ENCODE measurements at places on chromosomes 6 and 20. TPM values are rescaled to one million over a fixed set of nuclear protein-coding genes. Genes with fewer than 3 reads are reported as not detected.
A peak's percentile ranks its signal among the peaks of the same experiment; 100 is the strongest.

The TIAM2 gene
- 25.3 TPM for total RNA-seq

The TOX2 gene
- 0.88 TPM for total RNA-seq

The IP6K3 gene
- under 0.01 TPM for total RNA-seq

The BANF2 gene
- not detected for total RNA-seq

The DEFB112 gene
- not detected for total RNA-seq

The TAPBP gene
- 92.6 TPM for total RNA-seq

The PPIL4 gene
- total RNA-seq, result 33.3 TPM

The CENPW gene
- total RNA-seq, result 1.1 TPM

The KHDC1L gene
- total RNA-seq, result 0.72 TPM

The TSBP1 gene
- not detected for total RNA-seq

The PRRT1 gene
- total RNA-seq, result not detected

The RAET1E gene
- 0.36 TPM for total RNA-seq

The ZC2HC1B gene
- not detected for total RNA-seq

The NRN1 gene
- 56.1 TPM for total RNA-seq

The CST7 gene
- not detected for total RNA-seq

The NCR2 gene
- total RNA-seq, result not detected

The CTAGE9 gene
- not detected for total RNA-seq

DNA sequence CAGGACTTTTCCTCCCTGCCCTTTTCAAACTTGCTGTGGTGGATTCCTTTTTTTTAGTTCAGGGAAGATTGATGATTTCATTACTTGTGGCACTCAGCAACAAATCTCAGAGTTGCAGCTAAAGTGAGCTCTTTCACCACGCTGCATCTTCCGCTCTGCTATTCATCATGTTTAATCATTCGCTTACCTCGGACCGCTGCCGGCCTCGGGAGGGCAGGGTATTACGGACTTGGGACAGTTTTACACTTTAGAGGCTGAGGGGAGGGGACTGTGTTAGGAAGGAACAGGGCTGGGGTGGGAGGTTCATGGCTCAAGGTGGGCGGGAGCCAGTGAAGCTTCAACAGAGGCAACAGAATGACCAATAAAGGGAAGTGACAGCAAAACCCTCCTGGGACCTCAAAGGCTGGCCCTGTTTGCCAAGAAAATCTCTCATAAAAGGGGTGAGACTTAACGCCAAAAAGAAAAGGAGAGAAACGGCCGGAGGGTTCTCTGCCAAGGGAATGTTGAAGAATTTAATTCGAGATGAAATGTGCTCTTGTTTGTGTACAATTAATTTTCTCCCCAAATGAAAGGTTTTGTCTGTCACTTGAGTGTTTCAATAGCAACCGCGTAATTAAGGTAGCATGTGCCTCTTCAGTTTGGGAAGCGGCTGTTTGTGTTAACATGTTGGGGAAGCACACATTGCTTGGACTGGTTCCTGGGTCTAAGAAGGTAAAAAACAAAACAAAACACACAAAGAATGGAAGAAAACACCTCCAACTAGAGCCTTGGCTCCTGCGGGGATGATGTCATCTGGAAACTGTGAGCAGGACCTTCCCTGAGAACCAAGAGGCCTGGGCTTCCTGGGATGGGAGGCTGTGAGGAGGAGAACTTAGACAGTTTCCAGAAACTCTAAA, 72.5 kb upstream of the SULF2 start:
- DNase-seq, result peak; percentile 73

DNA sequence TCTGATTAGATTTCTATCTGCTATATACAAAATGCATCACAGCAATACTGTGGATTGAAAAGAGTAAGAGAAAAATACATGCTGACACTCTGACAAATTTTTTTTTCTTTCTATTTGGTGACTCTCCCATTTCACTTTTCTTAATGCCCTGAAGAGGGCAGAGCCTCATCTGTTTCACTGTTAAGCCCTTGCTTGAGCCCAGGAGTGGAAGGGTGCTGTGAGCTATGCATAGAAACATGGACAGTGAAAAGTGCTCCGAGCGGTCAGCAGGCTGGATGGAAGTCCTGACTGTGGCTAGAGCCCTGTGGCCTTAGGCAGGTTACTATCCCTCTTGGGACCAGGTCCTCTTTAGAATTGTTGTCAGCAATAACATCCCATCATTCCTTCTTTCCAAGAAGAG, 17.4 kb upstream of the CSE1L start:
- DNase-seq, result peak; percentile 83

- DNase-seq, result peak; percentile 91
Observed at GRCh38 chr20:49887251-49888211, 27.8 kb downstream of the SPATA2 start.

DNA sequence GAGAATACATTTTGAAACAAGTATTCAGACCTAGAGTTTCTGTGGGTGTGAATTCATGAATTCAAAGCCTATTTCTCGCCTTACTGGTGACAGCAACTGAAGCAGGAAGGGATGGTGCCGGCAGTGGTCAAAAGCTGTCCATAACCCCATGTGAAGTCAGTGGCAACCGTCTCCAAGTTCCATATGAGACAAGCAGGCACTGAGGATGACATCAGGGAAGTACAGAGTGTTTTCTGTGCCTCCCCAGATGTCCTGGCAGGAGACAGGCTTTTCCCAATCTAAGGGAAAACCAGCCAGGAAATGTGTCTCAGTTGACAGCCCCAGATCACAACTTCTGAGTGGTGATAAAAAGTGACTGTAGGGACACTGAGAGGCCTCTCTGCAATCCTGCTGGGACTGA, 66.6 kb downstream of the HIVEP2 start:
- DNase-seq, result no peak

DNA sequence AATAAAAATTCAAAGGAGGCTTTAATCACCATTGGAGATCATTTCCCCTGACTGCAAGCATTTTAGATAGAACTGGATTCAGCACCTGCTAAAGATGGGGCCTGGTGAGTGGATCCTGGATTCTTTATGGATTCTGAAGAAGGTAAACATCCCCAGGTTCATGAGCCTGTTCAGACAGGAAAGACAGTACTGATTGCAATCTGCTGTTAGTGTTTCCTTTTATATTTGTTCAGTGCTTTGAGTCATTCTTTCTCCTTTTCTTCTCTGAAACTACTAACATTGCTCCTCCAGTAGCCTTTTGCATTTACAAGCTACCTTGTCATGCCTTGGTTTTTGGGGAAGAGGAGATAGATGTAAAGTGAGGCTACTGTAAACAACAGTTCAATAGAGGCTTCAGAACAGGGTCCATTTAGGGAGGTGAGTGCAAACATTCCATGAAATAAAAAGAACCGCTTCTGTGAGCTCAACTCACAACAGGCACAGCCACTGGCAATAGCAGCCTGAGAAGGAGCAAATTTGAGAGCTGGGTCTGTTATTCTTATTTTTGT, 66.4 kb upstream of the PRL start:
- no peak for DNase-seq

- DNase-seq, result no peak
Observed at GRCh38 chr6:50804283-50804682, 14.4 kb upstream of the TFAP2B start.

DNA sequence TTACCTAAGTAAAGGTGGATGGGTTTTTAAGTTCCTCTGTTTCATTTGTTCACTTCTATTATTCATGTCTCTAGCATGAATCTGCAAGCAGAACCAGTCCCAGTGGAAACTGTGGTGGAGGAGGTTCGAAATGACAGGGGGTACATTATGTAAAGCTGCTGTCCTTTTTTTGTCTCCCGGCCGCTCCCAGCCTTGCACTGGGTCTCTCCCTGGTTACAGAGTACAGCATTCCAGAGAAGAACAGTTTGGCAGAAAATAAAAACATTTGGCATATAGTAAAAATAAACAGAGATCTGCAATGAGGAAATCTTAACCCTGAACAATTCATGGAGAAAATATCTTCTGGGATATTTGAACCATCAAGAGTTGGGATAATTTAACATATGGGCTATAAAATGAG, 34.6 kb upstream of the TAGAP start:
- no peak for DNase-seq

DNA sequence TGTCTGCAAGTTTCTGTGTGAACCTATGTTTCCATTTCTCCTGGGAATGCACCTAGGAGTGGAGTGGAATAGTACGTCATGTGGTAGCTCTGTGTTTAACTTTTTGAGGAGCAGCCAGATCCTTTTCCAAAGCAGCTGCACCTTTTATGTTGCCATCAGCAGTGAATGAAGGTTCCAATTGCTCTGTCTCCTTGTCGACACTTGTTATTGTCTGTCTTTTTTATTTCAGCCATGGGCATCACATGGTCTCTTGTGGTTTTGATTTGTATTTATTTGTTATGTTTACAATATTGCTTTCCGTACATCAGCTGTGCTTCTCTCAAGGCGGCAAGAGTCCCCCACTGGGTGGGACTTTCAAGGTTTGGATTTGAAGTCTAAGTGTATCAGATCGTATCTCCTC, 33.9 kb upstream of the STX16 start:
- DNase-seq, result no peak

DNA sequence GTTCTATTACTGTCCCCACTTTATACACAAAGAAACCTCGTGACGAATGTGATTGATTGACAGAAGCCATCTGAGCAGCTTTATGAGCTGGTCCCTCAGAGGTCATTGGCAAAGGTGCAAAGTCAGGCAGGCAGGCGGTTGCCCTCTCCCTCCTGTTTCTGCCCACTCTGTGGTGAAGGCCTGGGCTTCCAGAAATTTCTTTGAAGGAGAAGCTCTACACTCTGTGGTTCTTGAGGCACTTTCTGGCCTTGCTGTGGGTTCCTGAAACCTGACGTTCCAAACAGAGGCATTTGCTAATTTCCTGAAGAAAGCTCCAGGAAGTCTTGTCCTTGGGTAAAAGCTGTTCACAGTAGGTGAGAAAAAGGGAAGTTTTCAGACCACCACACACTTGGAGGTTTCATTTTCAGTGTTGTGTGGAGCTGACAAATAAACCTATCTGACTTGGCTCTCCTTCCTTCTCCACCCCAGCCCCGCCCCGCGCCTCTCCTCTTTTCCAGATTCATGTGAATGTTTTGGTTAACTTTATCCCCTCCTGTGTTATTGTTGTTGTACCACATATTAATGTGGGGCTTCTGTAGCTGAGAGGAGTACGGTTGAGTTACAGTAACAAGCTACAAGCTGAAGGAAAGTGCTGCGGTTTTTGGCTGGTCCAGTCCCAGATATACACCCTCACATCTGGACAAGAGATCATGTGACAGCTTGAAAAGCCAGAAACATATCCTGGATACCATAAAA, 274.1 kb downstream of the CLIC5 start:
- DNase-seq, result peak; percentile 62

DNA sequence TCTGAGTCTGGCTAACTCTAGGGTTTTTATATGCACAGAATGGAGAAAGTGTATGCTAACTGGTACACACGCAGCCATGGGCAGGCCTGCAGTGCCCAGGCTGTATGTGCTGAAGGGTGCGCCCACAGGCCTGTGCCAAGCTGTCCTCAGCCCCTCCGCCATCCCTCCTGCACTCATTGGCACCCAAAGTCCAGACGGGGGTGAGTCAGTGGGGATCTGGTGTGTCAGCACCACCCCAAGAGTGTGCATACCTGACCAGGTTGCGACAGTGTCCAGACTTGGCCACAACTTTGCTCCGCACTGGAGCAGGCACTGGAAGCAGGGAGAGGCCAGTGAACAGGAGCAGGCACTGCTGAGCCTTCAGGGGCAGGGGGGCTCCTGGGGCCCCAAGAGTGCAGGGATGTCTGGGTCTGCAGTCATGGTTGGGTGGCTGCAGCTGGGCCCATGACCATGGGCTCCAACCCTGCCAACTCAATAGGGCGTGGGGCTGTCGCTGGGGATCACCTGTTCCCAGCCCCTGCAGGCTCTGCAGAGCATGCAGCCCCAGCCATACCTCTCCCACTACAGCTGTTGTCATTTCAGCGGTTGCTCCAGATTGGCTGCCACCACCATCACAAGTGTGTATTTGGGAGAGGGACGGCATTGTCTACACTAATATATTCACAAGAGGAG, 717.8 kb downstream of the EPHA7 start:
- no peak for DNase-seq

GRCh38 chr6:150211700-150212511, 69.1 kb downstream of the PPP1R14C start:
- DNase-seq, result no peak

GRCh38 chr20:2930538-2930937, 57.3 kb downstream of the PTPRA start:
- DNase-seq, result no peak

- DNase-seq, result no peak
Observed at GRCh38 chr6:148935705-148936435, 189.0 kb downstream of the UST start.

DNA sequence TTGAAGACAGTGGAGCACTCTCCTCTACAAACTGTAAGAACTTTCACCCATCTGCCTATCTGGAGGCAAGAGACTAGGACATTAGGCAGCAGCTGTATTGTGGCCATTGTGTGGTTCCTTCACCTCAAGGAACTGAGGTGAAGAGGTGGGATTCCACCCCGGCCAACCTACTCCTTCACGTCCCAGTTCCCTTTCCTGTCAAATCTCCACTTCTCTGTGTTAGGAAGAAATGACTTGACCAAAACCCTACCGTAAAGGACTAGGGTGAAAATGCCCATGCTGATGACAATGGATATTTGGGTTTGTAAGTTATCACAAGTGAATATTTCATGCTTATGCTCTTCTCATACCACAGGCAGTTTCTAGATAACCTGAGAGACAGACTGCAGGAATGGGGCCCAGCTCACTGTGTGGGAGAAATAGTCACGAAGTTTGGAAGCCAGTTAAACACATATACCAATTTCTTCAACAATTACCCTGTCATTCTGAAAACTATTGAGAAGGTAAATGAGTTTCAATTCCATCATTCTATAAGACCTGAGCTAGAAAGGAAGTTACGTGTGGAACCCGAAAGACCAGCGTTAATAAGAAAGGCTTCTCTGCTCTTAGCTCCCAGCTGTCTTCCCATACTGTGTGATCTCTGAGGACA, 86.6 kb downstream of the ECT2L start:
- no peak for DNase-seq

- no peak for DNase-seq
Observed at GRCh38 chr20:2459981-2460751, 10.4 kb downstream of the SNRPB start.

DNA sequence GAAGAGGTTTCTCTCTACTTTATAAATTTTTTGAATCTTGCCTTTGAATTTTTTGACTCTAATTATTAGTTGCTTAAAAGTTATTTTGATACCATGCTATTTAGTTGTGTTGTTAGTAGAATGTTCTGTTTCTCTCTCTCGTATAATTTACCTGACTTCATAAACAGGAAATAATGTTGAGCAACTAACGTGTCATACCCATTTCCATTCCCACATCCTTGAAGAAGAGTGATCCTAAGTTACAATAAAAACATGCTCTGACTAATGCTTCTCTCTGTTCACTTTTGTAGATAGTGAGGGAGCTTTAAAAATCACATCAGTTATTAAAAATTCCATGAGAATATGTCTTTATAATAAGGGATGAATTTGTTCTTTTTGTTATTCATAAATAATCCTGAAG, 69.7 kb downstream of the SAMD5 start:
- DNase-seq, result no peak
